ENCODE measurements at places on chromosomes 12 and 14. TPM values are rescaled to one million over a fixed set of nuclear protein-coding genes. Genes with fewer than 3 reads are reported as not detected.

DNA sequence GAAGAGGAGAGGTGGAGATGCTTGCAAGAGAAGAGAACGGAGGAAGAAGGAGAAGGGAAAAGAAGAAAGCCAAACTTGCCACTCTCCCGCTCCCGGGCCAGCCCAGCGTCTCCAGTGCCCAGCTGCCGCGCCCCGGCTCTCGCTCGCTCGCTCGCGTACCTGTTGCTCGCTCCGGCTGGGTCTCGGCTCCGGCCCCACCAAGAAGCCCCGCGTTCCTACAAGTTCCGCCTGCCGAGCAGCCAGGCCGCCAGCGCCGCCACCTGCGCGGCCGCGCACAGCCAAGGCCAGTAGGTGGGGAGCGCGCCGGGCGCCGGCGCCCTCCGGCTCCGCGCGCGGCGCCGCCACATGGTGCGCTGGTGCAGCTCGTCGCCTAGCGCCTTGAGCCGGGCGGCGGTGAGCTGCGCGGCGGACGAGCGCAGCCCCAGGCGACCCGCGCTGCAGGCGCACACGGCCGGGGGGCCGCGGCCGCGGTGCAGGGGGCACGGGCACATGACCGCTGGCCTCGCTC is 370 bp downstream of the HRK start:
- peak overlapping the region; percentile 27 for H3K4me3 ChIP-seq
- DNase-seq, result peak; percentile 10
- no peak overlapping the region for H3K27ac ChIP-seq
- H3K4me1 ChIP-seq, result peaks cover 32% of the 10 kb centered on the region

DNA sequence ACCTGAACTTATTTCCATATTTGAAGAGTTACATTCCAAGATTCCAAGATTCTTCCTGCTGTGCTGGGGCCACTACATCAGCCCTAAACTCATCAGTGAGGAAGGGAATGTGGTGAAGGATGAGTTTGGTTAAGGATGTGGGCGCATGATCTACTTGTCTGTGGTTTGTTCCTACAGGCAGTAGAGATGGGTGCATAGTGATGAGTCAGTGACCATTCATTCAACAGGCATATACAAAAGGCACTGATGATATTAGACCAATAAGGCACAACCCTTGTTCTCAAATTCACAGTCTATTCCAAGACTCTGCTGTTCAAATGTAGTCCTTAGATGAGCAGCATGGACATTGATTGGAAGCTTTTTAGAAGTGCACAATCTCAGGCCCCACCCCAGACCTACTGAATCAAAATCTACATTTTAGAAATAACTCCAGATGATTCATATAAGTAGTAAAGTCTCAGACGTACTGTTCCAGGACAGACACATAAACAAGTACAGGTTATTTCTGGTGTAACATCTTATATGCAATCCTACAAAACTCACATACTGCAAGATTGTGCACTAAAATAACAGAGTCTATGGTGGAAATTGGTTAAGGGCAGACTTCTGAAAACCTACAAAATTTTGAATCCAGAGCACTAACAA is 47.7 kb upstream of the MAP3K9 start:
- H3K27me3 ChIP-seq, result no peaks in the 10 kb centered on the region
- H3K27ac ChIP-seq, result no peak overlapping the region
- H3K36me3 ChIP-seq, result no peaks in the 10 kb centered on the region
- DNase-seq, result no peak
- no peaks in the 10 kb centered on the region for H3K4me1 ChIP-seq

The TC2N gene
- total RNA-seq, result 6.8 TPM

- H3K27me3 ChIP-seq, result no peaks in the 10 kb centered on the region
- no peak overlapping the region for H3K27ac ChIP-seq
- no peaks in the 10 kb centered on the region for H3K36me3 ChIP-seq
- DNase-seq, result no peak
- H3K4me3 ChIP-seq, result no peak overlapping the region
- no peaks in the 10 kb centered on the region for H3K4me1 ChIP-seq
Observed at GRCh38 chr12:24425601-24425970, 476.1 kb upstream of the SOX5 start.

- H3K4me1 ChIP-seq, result peaks cover 39% of the 10 kb centered on the region
- H3K4me3 ChIP-seq, result peak overlapping the region; percentile 58
- no peaks in the 10 kb centered on the region for H3K36me3 ChIP-seq
- no peak for DNase-seq
- H3K27ac ChIP-seq, result peak overlapping the region; percentile 14
- peaks cover 64% of the 10 kb centered on the region for H3K27me3 ChIP-seq
Observed at GRCh38 chr12:131829356-131829747, 1.2 kb downstream of the MMP17 start.

The KRT2 gene
- not detected for total RNA-seq

DNA sequence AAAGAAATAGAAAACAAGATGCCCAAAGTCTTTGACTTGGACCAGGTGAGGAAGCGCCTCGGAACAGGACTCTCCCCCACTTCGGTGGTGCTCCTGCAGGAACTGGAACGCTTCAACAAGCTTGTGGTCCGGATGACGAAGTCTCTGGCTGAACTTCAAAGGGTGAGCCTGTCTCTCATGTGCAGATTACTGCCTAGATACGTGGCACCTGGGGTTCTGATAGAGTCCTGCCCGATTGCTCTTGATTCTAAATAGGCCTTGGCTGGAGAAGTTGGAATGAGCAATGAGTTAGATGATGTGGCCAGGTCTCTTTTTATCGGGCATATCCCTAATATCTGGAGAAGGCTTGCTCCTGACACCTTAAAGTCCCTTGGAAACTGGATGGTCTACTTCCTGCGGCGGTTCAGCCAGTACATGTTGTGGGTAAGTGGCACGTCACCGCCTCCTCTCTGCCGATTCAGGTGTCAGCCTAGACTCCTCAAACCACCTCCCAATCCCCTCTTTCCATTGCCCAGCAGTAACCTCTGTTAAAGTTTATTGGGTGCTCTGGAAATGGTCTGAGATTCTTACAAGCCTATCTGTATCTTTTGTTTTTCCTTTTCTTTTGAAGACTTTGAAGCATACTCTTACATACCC is 40.8 kb downstream of the CCDC92 start:
- no peaks in the 10 kb centered on the region for H3K36me3 ChIP-seq
- H3K4me1 ChIP-seq, result no peaks in the 10 kb centered on the region
- no peak overlapping the region for H3K27ac ChIP-seq
- DNase-seq, result no peak
- no peak overlapping the region for H3K4me3 ChIP-seq

- no peak for DNase-seq
- no peak overlapping the region for H3K4me3 ChIP-seq
- H3K27me3 ChIP-seq, result no peaks in the 10 kb centered on the region
- H3K4me1 ChIP-seq, result no peaks in the 10 kb centered on the region
- H3K27ac ChIP-seq, result no peak overlapping the region
Observed at GRCh38 chr14:51552275-51552674, 99.4 kb upstream of the FRMD6 start.

The C12orf75 gene
- 1.1 TPM for total RNA-seq

The ASPG gene
- total RNA-seq, result 31.8 TPM

The KIF26A gene
- total RNA-seq, result 6.6 TPM

DNA sequence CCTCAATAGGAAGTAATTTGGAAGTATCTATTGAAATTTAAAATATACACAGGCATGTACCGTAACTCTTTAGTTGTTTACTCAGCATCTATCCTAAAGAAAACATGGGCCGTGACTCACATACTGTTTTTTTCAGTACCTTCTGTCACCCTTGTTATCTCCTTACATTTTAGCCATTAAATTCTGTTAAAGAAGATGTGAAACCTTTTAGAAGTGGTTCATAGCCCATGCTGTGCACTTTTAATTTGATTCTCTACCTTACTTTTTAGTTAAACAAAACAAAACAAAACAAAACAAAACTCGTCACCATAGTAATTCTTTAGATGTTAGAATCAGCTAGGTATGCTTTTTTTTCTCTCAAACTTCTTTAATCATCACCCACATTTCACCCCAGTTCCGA is 494.4 kb upstream of the RGS6 start:
- H3K4me3 ChIP-seq, result no peak overlapping the region
- no peaks in the 10 kb centered on the region for H3K36me3 ChIP-seq
- no peaks in the 10 kb centered on the region for H3K4me1 ChIP-seq
- DNase-seq, result no peak
- H3K27me3 ChIP-seq, result no peaks in the 10 kb centered on the region

The NEDD8 gene
- 214 TPM for total RNA-seq

GRCh38 chr14:91012045-91012444 is 48.4 kb downstream of the RPS6KA5 start:
- no peaks in the 10 kb centered on the region for H3K4me1 ChIP-seq
- no peak overlapping the region for H3K27ac ChIP-seq
- H3K4me3 ChIP-seq, result no peak overlapping the region
- no peaks in the 10 kb centered on the region for H3K27me3 ChIP-seq
- no peak for DNase-seq

DNA sequence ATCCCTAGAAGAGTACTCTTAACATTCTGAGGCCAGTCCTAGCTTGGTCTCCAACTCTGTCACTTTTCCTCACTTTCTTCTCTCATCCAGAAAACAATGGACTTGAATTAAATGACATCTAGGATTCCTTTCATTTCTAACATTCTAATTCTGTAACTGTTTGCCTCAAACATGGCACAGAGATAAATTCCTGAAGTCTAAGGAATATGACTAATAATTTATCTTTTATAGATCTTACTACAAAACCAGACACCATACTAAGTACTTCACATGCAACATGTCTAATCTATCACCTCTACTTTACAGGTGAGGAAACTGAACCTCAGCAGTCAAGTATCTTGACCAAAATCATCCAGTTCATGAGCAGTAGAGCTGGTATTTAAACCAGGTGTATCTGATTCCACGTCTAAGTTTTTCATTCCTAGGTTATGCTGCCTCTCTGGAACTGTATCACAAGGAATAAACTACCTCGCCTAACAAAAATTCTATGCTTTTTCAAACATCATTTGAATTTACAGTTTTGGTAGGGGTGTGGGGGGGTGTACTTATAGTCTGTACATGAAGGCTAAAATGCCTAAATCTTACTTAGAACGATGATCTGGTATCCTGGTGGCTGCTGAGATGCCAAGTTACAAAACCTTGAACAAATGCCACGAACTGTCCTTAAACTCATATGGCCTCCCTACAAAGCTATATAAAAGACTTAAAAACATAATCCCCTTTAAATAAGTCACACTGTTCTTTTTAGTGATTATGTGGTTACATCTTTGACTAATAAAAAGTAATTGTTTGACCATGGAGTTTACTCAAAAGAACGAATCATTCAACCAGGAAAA is 41.6 kb downstream of the ATXN2 start:
- H3K4me1 ChIP-seq, result peaks cover 37% of the 10 kb centered on the region
- no peaks in the 10 kb centered on the region for H3K27me3 ChIP-seq

GRCh38 chr12:12723681-12724420 is 6.7 kb downstream of the CDKN1B start:
- peak overlapping the region; percentile 99 for H3K27ac ChIP-seq
- H3K4me3 ChIP-seq, result peak overlapping the region; percentile 90
- DNase-seq, result peak; percentile 60
- peaks cover 62% of the 10 kb centered on the region for H3K4me1 ChIP-seq
- H3K36me3 ChIP-seq, result no peaks in the 10 kb centered on the region
- H3K27me3 ChIP-seq, result no peaks in the 10 kb centered on the region

DNA sequence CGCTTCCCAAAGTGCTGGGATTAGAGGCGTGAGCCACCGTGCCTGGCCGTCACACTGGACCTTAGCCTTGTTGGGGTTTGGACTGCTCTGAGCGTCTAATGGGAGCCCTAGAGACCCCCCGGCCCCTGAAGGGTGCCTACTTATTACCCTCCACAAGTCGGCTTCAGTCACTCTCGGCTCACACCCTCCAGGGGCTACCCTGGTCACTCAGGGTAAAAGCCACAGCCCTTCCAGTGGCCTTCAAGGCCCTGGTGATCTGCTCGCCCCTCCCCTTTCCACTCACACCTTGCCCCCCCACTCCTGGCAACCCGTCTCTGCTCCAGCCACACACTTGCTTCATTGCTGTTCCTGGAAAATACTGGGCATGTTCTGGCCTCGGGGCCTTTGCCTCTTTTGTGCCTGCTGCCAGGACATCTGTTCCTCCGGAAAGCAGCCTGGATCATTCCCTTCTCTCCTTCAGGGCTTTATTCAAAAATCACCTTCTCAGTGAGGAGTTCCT is 3.6 kb upstream of the MORN3 start:
- H3K4me1 ChIP-seq, result peaks cover 14% of the 10 kb centered on the region
- H3K27ac ChIP-seq, result no peak overlapping the region
- H3K27me3 ChIP-seq, result no peaks in the 10 kb centered on the region

- no peaks in the 10 kb centered on the region for H3K36me3 ChIP-seq
- H3K4me1 ChIP-seq, result peaks cover 3% of the 10 kb centered on the region
- H3K27ac ChIP-seq, result no peak overlapping the region
- H3K4me3 ChIP-seq, result no peak overlapping the region
- no peaks in the 10 kb centered on the region for H3K27me3 ChIP-seq
Observed at GRCh38 chr14:72501439-72501838, 392.5 kb downstream of the DPF3 start.
